Cortex of kidney (tissue), 1 donor: ENCODE measurements at places on chromosomes 11 and 22.

DNA sequence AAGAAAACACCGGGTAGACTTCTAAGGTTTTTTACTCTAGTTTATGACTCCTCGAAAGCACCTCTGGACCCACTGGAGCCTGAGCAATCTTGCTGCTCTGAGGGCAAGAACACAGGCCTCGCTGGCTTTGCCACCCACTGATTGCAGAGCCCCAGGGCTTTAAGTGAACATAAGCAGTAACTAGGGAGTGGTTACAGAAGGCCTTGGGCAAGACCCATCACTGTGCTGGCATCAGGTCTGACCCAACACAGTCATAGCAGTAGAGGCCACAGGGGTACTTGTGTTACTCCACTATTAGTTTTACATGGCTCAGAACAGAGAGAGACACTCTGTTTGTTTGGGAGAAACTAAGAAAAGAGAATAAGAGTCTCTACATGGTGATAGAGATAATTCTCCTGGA is 684.5 kb downstream of the FAM181B start:
- no peak for DNase-seq

DNA sequence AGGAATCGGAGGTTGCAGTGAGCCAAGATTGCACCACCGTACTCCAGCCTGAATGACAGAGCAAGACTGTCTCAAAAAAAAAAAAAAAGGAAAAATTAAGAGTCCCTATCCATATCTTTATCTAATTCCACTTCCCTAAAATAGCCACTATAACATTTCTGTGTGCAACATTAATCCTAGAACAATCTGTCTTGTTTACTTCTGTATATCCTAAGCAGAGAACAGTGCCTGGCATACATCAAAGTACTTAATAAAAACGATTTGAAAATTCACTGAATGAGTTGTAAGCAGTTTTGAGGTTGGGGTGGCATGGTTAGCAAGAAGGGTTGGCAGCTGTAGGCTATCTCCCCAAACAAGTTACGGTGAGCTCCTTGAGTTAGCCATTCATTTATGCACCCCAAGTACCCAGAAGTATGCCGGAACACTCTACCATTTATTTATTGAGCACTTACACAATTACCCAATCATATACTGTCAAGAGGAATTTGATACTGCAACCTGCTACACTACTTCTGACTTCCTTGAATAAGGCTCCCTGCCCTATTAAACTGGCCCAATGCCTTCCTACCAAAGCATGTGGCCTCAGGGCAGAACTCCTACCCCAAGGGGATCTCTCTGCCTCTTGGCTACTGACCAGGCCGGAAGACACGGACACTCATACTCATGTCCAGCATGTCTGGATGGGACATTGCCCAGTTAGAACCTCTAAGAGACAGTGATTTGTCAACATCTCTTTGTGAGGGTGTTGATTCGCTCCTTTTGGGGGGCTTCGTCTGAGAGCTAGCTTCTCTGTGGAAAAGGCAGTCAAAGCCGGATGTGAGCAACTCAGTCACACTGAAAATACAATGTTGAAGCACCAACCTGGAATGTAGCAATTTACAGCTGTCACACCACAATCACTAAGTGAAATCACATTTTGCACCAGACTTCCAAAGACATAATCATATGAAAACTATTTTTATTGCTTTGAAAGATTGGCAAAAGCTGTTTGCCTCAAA is 16.3 kb upstream of the TMEM41B start:
- no peak for DNase-seq

DNA sequence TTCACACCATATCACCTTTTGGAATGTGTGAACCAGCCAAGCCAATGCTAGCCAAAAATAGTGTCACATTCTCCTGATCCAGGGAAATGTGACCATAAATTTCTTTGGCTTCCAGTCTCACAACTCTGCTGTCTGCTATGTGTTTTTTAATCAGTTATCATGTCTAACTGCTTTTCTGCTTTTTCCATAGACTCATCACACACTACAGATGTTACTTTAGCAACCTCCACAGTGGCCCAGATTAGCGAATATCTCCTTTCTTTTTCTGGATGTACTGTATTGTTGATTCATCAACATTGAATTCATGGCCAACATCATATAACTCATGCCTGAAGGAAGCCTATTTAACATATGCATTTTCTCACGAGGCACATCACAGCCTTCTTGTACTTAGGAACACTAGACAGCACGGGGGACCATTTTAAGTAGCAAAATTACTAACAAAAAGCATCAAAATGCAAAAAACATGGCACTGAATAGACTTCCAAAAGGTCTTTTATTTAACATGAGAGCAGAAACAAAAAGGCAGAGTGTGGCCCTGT is 73.1 kb upstream of the POU2AF2 start:
- DNase-seq = no peak

DNA sequence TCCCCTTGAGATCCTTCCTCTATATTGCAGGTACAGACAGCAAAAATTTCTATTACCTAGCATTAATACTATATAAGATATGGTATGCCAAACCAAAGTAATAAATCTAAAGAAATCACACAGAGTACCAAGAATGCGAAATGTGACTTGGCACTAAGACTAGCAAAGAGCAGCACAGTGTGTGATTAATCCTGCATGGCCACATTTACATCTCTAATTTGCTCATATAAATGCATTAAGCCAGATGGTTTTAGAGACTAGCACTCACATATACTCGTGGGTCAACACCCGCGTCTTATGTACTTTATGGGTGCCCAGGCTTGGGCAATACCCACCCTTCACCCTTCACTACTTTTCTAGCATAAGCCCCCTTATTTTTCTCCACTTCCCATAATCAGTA is 213.2 kb downstream of the TTC28 start:
- DNase-seq = no peak

- DNase-seq = no peak
These were observed 2.6 kb upstream of the RRM1 start for GRCh38 chr11:4092026-4092425.

GRCh38 chr22:46058591-46059519 is 81.9 kb upstream of the WNT7B start:
- DNase-seq = no peak
